ENCODE measurements at places on chromosomes 6 and 20.

DNA sequence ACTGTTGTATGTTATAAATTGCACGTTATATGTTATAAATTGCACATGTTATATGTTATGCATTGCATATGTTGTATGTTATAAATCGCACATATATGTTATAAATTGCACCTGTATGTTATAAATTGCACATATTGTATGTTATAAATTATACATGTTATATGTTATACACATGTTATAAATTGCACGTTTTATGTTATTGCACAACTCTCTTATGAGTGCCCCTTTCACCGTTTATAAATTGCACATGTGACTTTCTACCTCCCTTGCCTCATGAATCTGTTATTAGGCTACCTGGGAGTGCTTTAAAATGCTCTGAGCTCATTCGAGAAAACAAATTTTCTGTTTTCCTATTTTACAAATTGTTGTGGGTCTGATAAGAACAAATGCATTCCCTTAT, 84.1 kb downstream of the RNF182 start:
- DNase-seq: no peak

GRCh38 chr6:30759575-30760239, 15.4 kb upstream of the IER3 start:
- peak; percentile 88 for DNase-seq

- DNase-seq: no peak
Measured at GRCh38 chr6:105769987-105770386, 316.1 kb upstream of the PRDM1 start.

DNA sequence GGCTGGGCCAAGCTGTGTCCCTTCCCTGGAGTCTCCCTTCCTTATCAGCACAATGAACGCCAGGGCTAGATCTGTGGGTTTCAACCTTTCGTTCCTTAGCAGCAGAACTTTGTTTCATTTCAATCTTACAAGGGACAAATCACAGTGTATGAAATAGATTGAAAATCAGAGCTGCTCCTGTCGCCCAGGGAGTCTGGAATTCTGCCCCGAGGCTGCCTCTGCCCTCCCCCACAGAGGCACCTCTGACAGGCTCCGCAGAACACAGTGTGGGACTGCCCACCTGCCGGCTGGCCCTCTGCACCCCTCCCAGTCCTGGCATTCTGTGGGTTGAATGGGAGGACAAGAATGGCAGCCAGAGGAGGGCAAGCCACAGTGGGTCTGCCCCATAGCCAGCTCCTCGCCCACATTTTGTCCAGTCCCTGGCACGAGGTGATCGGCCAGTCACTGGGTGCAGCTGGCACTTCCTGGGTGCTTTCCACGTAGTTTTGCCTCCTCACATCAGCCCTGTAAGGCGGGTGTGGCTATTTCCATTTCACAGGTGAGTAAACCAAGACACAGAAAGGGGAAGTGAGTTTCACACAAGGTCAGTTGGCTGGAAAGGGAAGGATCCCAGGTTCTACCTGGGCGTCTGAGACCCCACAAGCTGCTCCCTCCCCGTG, 26.1 kb downstream of the MANBAL start:
- no peak for DNase-seq

GRCh38 chr6:3778701-3779573, 27.4 kb upstream of the PXDC1 start:
- no peak for DNase-seq

DNA sequence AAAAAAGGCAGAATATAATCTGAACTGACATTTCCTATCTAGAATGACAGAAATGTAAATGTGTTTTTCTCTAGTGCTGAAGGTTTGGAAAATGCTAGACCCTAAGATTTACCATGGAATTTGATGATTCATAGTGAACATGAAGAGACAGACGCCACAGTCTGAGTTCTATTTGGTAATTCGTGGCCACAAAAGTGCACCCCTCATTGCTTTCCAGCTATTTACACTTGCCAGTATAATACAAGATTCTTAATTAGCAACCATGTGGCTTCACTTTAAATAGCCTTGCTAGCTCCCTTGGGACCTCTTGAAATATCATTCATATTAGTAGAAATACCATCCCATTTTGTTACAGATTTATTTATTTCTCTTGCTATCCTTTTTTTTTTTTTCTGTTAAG, 636.8 kb downstream of the PRKN start:
- no peak for DNase-seq

DNA sequence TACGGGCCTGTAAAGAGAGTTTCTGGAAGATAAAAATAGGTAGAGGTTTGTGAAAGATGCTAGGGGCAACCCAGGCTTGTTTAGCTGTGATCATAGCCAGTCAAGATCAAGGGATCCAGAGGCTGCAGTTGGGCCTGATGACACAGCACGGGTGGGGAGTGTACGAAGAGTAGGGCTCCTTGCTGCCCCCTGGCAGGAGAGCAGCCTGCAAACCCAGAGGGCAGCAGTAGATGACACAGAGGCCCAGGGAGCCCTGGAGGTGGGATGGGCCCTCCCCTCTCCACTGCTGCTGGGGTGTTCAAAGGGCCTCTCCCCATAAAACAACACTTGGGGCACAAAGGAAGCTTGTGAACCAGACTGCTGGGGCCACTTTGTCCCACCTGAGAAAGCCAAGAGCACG, 47.2 kb downstream of the VEGFA start:
- no peak for DNase-seq

DNA sequence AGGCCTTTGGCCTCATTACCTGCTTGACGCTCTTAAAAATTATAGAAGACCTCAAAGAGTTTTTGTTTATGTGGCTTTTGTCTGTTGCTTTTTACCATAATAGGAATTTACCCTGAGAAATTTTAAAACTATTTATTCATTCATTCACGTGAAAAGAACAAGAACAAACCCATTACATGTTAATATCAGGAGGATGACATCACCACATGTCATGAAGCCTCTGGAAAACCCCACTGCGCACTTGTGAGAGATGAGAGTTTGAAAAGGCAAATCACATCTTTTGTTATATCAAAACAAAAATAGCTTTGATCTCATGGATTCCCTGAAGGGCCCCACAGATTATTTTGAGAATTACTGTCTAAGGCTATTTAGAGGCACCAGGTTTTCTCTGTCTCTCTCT, 61.3 kb upstream of the EYA2 start:
- no peak for DNase-seq

- DNase-seq: no peak
Measured at GRCh38 chr20:36540551-36541211, 638 bp upstream of the MYL9 start.

DNA sequence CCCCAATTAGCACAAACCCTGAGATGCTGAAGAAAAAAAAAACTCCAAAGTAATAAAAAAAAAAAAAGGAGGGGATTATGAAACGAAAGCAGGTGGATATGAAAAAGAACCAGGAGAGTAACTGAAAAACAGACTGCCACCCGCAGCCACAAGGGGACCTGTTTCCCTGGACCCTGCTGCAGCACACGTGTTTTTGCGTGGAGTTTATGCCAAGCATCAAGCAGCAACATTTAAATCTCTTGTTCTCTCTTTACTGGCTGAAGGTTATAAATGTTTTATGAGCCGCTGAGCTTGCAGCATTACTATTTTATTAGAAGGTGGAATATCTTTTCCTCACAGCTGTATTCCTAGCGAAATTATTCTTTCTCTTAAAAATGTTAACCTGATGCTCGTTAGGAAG, 131.6 kb upstream of the OLIG3 start:
- DNase-seq: no peak

DNA sequence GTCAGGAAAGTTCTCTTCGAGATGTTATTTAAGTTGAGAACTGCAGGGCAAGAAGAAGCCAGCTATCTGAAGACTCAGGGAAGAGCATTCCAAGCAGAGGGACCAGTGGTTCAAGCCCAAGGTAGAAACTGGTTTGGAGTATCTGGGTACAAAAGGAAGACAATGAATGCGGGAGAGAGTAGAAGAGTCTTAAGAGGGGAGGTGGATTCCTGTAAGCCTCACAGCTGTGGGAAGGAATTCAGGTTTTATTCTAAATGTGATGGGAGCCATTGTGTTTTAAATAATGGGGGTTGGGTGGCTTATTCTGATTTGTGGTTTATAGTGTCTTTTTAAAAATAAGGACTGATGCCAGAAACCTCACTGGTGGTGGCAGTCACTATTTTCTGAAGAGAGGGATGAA, 37.6 kb upstream of the TENT5A start:
- no peak for DNase-seq
